Gastroesophageal sphincter (tissue), 4 donors: ENCODE measurements at places on chromosomes 1 and 21.
A peak's percentile ranks its signal among the peaks of the same experiment; 100 is the strongest.

DNA sequence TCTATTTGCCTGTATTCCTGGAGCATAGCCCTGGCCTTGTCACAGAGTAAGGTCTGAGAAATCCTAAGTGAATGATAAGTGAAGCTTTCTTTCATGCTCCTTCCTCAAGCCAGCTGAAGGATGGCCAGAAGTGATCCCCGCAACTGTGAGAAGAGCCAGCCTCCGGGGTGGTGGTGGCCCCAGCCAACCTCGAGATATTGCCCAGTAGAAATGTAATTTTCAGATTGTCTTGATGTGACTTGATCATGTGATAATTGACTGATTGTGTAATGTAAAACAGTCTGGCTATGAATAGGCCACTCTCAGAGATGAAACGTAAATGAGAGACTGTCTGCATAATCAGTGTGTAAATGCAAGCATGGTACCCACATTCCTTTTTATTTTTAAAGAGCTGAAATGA lies 242.4 kb upstream of the CAMK1G start:
- peak; percentile 28 for ATAC-seq

- ATAC-seq = no peak
Observed at GRCh38 chr1:192601567-192601966, 26.0 kb downstream of the RGS1 start.

- no peak for ATAC-seq
Observed at GRCh38 chr1:10734375-10734774, 62.1 kb downstream of the CASZ1 start.

DNA sequence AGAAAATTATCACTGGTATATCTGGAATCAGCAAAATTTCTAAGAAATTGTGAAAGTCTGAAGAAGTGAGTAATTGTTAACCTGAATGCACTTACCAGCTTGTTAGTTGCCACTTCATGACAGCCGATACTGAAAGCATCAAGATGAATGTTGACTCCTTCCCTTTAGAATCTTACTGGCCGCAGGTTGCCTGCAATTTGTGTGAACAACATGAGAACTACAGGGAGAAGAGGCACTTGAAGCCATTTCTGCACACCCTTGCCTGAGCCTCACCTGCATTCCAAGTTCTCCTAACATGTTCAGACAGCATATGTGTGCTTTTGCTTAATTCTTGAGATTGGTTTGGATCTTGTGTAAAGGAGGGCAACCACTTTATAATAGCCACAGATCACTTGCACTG lies 59.2 kb upstream of the SSX2IP start:
- ATAC-seq = no peak

DNA sequence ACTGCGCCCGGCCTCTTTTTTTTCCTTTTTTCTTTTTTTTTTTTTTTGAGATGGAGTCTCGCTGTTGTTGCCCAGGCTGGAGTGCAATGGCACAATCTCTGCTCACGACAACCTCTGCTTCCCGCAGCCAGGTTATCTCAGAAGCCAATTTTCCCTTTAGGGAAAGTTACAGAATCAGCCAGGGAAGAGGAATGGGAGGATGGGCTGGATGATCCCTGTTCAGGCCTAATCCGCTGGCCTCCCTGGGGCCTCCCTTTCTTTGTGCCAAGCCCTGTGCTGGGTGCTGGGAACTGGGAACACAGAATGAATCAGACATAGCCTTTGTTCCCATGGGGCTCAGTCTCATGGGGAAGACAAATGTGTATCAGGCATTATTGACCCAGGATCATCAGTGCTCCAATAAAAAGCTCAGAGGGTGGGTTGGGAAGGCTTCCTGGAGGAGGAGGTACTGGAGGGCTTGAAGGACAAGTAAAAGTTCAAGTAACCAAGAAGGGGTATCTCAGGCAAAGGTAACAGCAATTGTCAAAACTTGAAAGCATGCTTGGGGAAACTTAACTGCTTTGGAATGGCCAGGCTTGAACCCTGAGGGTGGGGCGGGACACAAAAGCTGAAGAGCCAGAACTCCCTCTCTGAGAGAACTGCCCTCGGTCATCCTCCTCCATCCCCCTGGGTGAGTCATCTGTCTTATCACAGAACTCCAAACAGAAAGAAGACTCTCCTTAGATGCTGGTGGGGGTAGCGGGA lies 14.3 kb downstream of the ECHDC2 start:
- no peak for ATAC-seq

GRCh38 chr1:194629011-194629410 lies 1442.6 kb upstream of the B3GALT2 start:
- no peak for ATAC-seq

DNA sequence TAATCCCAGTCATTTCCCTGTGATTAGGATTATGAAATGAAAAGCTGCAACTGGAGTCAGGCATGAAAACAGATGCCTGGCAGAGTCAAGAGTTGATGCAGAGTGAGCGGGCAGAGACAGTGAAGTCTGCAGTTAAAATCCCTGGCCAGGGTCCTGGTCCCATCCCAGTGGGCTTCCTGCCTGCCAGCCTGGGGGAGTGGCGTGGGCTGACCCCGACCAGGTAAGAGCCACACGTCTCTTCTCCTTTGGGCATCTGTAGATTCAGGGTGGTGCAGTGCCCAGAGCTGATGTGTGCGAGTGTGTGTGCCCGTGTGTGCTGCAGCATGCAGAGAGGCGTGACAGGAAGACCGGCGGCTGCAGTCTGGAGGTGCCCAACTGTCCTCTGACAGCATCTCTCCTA lies 6.2 kb upstream of the KIAA1614 start:
- ATAC-seq = no peak

DNA sequence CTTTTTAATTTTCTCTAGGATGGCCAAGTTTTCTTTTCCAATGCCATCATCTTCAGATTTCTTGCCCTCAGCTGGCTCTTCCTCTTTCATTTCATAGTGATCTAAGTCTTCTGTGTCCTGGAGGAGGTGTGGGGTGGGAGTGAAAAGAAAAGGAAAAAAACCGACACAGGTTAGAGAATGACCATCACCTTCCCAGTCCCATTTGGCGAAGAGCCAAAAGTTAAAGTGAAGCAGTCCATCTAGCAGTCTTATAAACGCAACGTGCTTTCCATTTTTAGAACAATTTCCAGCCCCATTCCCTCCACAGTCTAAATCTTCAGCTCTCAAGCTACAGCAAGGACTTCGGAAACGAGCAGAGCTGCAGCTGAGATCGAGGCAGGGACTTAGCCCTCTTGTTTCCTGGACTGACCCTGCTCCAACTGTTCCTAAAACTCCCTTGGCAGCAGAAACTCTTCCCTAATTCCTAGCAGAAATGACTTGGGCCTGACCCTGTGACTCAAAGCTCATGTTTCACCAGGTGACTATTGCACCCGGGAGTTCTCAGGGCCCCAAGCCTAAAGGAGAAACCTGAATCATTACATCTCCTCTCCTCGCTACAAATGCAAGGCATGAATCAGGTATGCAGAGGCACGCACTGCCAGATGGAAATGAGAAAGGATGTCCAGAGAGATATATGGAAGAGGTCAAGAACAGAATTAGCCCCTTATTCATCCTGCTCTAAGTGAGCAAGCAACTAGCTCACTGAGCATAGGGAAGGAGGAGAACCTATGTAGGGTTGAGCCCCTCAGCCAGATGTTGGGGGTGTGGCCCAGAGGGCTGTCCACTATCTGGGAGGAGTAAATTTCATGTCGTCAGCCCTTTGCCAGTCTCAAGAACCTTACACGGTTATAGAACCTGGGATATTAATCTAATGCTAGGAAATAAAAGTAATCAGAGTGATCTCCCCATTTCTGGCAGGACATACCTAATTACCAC lies 5.1 kb downstream of the UBE2Q1 start:
- no peak for ATAC-seq

DNA sequence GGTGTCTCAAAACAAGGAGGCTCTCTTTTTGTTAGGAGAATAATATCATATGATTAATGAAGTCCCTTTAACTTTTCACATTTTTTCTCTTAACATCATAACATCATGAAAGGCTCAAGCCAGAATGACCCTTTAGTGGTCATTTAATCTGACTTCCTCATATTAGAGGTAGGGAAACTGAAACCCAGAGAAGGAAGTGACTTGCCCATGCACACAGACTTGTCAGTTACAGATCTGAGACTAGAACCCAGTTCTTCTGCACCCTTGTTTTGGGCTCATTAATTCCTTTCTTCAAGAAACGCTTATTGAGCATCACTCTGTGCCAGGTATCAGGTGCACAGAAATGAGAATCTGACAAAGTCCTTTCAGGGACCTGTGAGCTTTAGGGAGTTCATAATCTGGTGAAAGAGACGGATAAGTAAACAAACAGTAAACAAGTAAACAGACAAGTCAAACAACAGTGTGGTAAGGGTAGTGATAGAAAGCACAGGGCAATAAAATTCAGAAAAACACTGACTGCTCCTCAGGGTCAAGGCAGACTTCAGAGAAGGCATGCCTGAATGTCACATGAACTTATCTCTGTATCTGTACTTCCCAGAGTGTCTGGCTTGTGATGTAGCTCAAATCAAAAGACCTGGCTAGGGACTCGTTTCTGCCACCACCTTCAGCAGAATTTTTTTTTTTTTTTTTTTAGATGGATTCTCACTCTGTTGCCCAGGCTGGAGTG lies 38.3 kb upstream of the OSBPL9 start:
- ATAC-seq = no peak

- ATAC-seq = no peak
Observed at GRCh38 chr1:204902671-204903070, 32.0 kb downstream of the NFASC start.

DNA sequence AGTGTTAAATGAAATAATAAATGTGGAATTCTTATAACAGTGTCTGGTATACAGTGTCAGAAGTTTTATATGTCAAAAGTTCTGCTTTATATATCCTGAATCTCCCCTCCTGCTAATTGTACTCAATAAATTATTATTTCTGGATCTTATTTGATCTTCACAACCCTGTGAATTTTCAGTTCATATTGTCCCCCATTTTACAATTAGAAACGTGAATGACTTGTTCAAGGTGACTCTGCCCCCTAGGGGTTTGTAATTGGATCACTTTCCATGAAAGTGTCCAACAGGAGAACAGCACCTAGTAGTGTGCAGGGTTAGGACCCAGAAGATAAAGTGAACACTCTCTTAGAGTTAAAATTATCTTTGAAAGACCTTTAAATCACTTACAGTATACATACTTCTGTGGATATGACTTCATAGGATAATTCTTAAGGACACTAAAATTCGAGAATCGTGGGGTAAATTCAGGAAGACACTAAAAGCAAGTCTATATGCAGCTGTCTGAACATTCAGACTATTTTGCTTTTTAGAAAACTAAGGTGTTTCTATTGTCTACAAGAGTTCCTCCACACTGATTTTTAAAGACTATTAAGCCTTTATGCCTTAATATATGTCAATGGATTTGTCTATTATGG lies 4.5 kb upstream of the DDR2 start:
- no peak for ATAC-seq

DNA sequence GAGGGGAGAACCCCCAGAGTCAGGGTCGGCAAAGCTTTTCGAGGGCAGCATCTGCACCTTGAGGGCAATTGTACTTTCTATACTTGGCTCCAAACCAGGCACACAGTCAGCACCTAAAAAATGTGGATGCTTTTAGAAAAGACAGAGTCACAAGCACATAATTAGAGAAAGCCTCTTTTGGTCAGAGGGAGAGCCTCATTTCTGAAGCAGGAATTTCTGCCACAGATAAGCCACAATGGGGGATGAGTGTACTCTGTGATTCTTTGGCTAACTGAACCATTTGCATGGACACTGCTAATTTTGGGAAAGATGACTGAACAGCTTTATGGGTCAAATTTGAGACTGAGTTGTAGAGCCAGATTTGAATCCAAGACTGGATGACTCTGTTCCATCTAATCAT lies 635.7 kb downstream of the KIF26B start:
- no peak for ATAC-seq

DNA sequence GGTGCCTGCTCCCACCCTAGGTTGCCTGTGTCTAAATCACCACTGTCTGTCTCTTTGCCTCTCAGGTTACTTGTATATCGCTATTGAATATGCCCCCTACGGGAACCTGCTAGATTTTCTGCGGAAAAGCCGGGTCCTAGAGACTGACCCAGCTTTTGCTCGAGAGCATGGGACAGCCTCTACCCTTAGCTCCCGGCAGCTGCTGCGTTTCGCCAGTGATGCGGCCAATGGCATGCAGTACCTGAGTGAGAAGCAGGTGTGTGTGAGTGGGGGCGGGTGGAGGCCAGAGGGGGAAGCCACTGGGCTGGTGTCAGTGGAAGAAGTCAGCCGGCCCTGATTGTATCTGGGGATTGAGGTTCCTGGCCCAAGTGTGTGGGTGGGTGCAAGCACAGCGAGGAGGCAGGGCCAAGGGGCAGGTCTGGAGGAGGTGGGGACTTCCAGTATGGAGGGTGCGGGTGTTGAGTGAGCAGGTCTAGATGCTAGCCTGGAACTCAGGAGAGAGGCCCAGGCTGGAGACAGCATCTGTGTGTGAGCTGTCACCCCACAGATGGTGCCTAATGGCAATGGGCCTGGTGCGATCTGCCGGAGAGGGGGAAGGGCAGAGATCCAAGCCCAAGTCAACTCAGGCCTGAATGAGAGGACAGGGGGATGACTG lies 17.2 kb downstream of the TIE1 start:
- no peak for ATAC-seq

- no peak for ATAC-seq
Observed at GRCh38 chr1:157868654-157869053, 27.0 kb upstream of the CD5L start.

DNA sequence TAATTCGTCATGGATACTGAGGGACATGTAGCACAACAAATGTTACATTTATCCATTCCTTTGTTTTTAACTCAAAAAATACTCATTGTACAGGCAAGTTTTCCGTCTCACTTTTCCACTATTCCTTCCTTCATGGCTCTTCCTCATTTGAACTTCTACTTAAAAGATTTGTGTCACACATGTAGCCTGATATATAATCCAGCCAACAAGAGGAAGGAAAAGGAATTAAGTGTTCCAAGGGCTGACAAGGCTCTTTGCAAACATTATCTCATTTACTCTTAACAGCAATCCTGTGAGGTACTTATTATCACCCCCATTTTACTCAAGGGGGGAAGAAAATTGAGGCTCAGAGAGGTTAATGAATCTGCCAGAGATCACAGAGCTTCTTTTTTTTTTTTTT lies 22.9 kb downstream of the CD244 start:
- no peak for ATAC-seq

GRCh38 chr1:40382601-40383000 lies 9.1 kb downstream of the SMAP2 start:
- no peak for ATAC-seq

GRCh38 chr1:119702384-119702783 lies 9.3 kb upstream of the PHGDH start:
- ATAC-seq = no peak

DNA sequence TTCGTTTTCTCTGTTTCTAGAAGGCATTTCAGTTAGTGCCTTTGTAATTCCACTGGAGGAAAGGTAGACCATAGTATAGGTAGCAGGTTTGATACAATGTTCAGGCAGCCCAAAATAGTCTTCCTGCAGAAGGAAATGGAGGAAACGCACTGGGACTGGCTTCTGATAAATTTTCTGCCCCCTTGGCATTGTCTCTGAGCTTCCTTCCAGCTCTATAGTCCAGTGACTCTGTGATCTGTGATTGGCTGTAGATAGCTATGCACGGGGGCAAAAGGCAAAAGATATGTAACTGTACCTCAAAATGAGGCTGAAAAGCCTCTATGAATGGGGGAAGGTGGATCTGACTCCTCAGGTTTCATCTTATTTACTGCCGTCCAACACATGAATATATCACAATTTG lies 5.8 kb upstream of the MAGOH start:
- ATAC-seq = no peak

- ATAC-seq = no peak
Observed at GRCh38 chr21:41774467-41775148, 7.8 kb upstream of the RIPK4 start.
